ENCODE measurements at places on chromosomes 3 and 15.

- DNase-seq, result no peak
Measured at GRCh38 chr3:4008205-4008604, 209.0 kb downstream of the LRRN1 start.

- no peak for DNase-seq
Measured at GRCh38 chr3:150216041-150216811, 191.9 kb upstream of the TSC22D2 start.

GRCh38 chr15:42375252-42375651 is 16.0 kb downstream of the CAPN3 start:
- DNase-seq, result no peak

GRCh38 chr3:69143612-69144011 is 21.2 kb upstream of the LMOD3 start:
- DNase-seq, result peak; percentile 17

- DNase-seq, result no peak
Measured at GRCh38 chr3:104137116-104137515, 1229.6 kb upstream of the ALCAM start.

GRCh38 chr3:42434777-42435380 is 24.5 kb upstream of the LYZL4 start:
- no peak for DNase-seq

DNA sequence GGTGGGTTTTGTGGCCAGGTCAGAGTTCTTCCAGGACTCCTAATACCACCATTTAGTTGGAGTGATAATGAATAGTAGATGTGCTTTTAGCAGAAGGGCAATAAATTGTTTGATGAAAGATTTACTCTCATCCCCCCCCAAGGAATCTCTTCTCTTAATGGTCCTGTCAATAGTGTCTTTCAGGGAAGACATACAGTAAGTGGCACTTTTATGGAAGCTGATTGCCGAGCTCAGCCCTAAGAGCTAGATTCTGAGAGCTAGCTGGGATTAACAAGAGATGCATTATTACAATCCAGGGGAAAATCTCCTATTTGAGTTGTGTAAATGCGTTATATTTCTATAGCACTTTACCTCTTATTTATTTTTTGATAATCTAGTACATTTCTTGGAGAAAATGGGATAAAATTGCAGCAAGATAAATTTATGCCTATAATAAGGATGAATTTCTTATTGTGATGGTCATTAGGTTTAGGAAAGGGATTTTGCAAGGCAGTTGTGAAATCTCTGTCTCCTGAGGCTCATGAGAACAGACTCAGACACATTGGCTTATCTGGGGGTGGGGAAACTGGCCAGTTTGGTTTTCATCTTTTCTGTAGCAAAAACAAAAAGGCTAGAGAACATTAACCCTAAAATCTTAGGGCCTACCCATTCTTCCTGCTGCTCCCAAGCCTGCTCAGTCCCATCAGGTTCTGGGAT is 41.6 kb upstream of the CLSTN2 start:
- DNase-seq, result no peak

DNA sequence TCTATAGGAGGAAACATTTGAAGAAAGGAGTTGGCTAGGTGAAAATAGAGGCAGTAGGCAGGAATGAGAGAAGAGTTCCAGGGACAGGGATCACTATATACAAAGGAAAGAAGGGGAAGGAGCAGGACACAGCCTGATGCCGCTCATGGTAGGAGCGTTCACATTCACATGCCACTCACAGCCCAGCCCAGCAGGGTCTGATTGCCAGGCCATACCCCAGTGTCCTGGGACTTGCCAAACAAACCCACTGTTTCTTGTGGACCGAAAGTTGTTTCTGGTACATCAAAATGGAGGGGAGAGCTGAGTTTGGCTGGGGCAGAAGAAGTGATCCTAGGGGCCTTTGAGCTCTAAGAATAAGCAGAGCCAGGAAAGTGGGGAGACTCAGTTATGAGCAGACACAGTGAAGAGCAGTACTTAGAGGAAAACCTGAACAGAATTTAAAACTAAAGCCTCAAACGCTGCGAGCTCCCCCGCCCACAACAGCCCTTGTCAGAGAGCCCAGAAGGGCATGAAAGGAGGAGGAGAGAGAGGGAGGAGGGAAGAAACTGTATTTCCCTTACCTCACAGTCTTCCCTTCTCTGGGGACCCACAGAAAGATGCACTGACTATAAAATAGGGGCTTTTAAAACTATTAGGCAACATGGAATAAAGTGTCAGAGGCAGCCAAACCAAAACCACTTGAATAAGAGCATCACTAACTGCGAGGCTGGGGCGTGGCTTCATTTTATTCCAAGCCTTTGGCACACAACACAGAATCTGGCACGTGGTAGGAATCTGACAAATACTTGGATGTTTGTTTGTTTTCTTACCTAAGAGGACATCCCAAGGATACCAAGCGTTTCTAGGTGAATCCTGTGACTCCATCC is 129.0 kb downstream of the RPL22L1 start:
- peak; percentile 88 for DNase-seq

GRCh38 chr15:59138243-59138642 is 33.3 kb downstream of the CCNB2 start:
- DNase-seq, result no peak

GRCh38 chr15:65980824-65981456 is 111.6 kb downstream of the RAB11A start:
- peak; percentile 29 for DNase-seq
